ENCODE measurements at places on chromosomes 1 and 21.

- DNase-seq: no peak
These were observed 34.4 kb downstream of the FH start for GRCh38 chr1:241485145-241485544.

DNA sequence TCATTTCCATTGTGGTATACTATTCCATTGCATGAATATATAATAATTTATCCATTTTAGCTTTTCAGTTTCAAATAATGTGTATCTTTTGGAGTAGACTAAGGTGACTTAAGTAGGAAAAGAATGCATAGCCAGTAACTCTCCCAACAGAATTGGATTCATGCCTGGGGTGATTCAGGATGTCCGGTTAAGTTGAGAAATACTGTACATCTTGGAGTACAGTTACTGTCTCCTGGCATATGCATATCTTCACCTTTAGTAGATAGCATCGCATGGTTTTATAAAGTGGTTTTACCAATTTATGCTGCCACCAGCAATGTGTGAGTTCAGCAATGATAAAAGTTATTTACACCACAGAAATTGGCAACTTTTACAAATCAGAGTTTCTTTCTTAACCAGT is 18.6 kb upstream of the SLC6A9 start:
- peak; percentile 79 for DNase-seq

DNA sequence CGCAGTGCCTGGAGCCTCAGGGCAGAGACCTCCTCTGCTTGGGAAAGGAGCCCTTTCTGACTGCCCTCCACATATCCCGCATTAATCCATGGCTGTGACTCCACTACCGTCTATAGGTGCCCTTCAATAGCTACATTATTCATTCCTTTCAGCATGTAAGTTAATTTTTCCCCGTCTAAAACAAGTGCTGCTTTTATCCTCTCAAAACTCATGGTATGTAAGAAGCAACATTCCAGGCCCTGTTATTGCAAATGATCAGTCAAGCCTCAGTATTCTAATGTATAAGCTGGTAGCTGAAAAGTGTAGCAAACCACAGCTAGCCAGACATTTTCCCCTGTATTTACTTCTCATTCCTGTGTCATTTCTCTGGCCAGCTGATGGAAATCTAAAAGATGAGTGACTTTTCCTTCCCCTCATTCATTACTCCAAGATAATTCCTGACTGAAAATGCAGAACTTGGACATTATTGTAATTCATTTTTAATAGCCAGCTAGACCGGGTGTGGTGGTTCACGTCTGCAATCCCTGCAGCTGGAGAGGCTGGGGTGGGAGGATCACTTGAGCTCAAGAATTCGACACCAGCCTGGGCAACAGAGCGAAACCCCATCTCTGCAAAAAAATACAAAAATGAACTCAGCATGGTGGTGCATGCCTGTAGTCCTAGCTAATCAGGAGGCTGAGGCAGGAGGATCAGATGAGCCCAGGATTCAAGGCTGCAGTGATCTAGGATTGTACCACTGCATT is 88.5 kb upstream of the SOD1 start:
- DNase-seq: no peak

DNA sequence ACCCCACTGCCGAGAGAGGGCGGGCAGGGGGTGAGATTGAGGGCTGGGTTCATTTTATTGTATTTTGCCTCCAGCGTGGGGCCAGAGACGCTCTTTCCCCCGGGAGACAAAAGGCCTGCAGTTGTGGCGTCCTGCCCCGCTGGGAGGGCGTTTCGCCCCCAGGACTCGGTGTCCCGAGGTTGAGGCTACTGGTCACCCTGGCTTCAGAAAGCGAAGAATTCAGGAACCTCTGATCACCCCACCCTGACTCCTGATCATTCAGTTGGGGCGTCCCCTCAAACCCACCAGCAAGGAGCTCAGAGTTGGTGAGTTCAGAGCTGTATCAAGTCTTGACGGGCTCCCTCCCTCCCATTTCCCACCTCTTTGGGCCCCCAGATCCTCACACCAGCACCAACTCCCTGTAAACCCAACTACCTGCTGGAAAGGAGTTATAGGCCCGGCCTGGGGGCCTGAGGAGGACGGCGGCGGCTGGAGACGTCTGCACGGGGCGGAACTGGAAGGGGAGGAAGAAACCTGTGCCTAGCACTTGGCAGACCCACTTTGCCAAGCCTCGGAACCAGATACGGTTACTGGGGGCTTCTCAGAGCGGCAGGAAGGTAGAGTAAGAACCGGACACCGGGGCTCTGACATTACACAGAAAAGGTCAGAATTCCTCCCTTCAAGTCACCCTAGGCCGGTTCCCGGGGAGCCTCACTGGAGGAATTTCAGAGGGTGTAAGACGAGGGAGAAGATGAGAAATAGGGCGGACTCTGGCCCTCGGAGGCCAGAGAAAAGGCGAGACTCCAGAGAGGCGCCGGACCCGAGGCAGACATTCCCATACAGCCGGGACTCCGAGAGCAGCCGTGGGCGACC is 761 bp upstream of the PAX7 start:
- no peak for DNase-seq

GRCh38 chr1:50846224-50846839 is 113.7 kb downstream of the FAF1 start:
- DNase-seq: no peak

- no peak for DNase-seq
These were observed 79.8 kb upstream of the RALGPS2 start for GRCh38 chr1:178645157-178645807.

DNA sequence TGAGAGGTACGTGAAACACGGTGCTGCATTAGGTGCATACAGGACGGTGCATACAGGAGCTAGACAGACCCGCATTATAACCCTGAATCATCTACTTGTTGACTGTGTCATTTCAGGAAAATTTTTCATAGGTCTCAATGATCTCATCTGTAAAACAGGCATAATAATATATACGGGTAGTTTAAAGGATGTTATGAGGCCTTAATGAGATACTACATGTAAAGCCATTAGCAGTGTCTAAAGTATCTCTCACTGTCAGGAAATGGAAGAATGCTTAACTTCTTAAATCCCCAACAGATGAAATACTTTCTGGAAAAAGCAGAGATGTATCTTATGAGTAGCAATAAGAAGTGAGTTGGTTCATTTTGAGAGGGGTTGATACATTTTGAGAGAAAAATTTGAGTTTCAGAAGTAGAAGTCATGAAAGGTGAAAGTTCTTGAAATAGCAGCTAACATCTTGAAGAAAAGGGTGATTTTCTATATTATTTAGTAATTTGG is 669.6 kb downstream of the PTPRC start:
- no peak for DNase-seq

- DNase-seq: no peak
These were observed 278.8 kb downstream of the ASTN1 start for GRCh38 chr1:176885751-176886150.

- no peak for DNase-seq
These were observed 338.7 kb downstream of the SIPA1L2 start for GRCh38 chr1:232291261-232291660.

GRCh38 chr1:64196074-64196870 is 7.2 kb upstream of the UBE2U start:
- DNase-seq: no peak

DNA sequence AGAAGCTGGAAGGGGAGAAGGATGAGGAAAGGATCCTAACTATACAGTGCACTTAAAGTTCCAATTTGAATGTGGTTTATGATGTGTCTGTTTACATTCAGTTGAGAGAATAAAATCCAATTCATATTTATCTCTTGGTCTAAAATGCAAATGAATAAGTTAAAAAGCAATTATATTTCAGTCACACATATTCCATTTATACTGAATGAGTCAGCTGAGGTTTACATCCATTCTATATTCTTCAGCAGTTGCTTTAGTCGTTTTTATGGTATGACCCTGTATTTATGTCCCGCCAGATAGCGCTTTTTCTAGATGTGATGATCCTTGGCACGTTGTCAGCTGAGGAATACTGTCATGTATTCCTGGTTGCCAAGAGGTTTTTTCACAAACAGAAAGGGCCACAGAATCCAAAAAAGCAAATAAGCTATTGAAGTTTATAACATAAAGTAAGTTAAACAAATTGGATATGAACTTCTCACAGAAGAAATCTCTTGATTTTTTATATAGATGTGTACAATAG is 866.2 kb downstream of the NCAM2 start:
- DNase-seq: no peak

GRCh38 chr1:185880779-185881333 is 146.7 kb downstream of the HMCN1 start:
- no peak for DNase-seq

DNA sequence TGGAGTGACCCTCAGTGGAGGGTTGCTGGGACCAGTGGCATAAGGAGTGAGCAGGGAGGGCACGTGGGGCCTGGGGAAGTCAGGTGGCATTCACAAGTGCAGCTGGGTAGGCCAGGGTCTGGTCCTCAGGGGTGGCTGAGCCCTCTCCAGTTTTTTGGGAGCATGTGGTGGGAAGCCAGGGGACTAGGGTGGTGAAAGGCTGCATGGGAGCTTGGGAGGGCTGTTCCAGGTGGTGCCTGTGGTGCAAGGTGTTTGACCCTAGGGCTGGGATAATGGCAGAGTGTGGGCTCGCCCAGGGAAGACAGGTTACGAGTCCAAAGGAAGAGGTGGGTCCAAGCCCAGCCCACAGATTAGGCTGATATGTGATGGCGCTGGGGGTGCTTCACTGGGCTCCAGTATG is 30.5 kb downstream of the MAN1C1 start:
- DNase-seq: no peak

GRCh38 chr1:26907071-26907917 is 6.5 kb downstream of the NR0B2 start:
- peak; percentile 92 for DNase-seq

- DNase-seq: no peak
These were observed 1.1 kb downstream of the SOD1 start for GRCh38 chr21:31660591-31660990.

DNA sequence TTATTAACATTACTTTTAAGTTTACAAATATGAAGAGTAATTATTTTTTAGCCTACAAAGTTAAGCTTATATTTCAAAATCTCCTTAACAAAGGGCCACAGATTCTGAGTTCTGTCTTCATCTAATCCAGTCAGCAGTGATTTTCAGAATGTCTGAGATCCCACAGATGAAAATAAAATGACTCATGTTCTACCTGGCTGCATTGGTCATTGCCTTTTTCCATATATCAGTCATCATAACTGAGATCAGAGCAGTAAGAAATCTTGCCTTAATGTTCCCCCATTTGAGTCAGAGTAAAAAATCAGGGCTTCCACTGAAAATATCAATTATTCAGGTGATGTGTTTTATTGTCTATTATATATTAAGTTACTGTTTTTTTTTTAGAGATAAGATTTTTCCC is 416.1 kb downstream of the MRPL39 start:
- DNase-seq: no peak

GRCh38 chr1:2402420-2402819 is 9.9 kb downstream of the PEX10 start:
- no peak for DNase-seq

GRCh38 chr1:27237112-27237511 is 2.7 kb downstream of the WDTC1 start:
- DNase-seq: no peak

DNA sequence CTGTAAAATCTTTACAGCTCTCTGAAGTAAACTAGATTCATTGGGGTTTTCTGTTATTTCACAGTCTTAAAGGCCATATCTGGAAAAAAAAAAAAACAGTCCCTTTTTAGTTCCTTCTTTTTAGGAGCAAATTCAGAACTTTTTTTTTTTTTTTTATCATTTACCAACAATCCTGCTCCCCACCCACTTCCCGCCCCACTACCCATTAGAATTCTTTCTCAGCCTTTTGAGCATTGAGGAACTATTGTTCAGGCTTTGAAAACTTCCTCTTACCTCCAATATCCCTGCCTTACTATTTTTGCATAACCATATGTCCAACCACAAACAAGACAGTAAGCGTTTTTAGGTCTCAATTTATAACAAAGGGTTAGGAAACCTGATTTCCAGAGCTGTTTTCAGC is 330.1 kb downstream of the PLPP3 start:
- DNase-seq: no peak

GRCh38 chr1:23567996-23568607 is 8.8 kb upstream of the ID3 start:
- DNase-seq: no peak

DNA sequence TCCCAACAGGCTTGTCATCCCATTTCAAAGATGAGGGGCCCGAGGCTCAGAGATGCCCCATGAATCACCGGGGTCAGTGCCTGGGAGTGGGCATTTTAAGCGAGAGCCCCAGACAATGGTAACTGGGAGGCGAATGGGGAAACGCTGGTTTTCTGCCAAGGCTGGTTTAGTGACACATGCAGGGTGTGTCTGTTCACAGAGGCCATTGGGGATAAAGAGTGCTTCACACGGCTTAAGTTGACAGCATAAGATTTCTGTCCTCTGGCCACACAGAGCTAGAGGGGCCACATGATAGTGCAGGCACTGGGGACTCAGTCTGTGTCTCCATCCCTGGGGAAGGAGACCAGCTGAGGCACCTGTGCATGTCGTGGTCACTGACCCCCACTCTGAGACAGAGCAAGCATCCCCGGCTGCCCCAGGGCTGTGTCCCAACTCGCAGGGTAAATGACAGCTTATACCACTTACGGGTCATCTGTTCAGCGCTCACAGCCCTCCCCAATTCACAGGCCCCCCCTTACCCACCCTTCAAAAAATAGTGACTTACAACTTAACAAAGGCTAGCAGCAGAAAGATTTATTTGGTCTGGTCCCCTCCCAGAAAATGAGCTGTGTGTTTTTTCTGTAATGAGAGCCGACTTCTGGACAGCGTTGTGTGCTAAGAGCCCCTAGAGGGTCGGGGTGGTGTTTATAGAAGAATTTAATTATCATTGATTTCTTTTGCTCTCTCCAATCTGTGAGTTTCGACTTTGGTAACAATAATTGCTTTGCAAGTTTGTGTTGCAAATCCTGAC is 34.9 kb upstream of the ARHGEF16 start:
- DNase-seq: no peak

DNA sequence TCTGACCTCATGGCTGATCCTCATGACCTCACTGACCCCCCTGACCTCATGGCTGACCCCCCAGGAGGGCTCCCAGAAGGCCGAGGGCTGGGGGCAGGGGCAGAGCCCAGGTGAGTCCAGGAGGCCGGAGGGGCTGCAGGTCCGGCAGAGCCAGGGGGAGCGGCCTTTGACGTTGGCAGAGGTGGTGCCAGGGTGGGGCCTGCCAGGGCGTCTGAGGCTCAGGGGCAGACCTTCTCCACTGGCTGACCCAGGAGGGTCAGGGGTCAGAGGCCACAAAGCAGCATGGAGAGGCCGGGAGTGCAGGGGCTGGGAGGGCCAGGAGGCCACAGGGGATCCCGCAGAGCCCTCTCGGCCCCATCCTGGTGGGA is 28.1 kb upstream of the TTLL10 start:
- no peak for DNase-seq
